Adrenal gland (tissue), 19 donors: ENCODE measurements at places on chromosomes 7 and 10.

DNA sequence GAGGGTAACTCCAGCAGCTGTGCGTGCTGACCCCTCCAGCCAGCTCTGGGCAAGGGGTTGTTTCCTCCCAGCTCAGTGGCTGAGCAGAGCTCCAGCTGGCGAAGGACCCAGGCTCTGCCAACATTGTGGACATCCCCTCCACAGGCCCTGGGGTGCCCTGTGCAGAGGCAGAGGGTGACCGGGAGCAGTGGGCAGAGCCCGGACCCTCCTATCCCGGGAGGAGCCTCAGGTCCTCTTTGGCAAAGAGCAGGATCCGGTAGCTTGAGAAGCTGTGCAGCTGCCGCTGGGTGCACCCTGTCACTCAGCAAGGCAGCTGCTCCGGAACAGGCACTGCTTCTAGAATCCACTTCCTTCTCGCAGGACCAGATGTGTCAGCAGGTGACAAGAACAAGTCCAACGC is 175.9 kb downstream of the EBF3 start:
- no peak for DNase-seq

DNA sequence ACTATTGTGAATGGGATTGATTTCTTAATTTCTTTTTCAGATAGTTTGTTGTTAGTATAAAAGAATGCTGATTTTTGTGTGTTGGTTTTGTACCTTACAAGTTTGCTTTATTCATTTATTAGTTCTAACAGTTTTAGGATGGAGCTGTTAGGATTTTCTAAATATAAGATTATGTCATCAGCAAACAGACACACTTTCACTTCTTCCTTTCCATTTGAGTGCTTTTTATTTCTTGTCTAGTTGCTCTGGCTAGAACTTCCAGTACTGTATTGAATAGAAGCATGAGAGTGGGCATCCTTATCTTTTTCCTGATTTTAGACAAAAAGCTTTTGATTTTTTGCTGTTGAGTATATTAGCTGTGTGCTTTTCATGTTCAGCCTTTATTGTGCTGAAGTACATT is 81.5 kb downstream of the DNAH11 start:
- no peak for DNase-seq

- peak; percentile 37 for DNase-seq
Observed at GRCh38 chr10:22345301-22346095, at the start of gene SPAG6. SPAG6 (plus strand) TSS chr10:22345496; CDS start chr10:22345612, 116 bp downstream.

- DNase-seq: no peak
Observed at GRCh38 chr7:155722118-155722517, 77.7 kb downstream of the RBM33 start.

DNA sequence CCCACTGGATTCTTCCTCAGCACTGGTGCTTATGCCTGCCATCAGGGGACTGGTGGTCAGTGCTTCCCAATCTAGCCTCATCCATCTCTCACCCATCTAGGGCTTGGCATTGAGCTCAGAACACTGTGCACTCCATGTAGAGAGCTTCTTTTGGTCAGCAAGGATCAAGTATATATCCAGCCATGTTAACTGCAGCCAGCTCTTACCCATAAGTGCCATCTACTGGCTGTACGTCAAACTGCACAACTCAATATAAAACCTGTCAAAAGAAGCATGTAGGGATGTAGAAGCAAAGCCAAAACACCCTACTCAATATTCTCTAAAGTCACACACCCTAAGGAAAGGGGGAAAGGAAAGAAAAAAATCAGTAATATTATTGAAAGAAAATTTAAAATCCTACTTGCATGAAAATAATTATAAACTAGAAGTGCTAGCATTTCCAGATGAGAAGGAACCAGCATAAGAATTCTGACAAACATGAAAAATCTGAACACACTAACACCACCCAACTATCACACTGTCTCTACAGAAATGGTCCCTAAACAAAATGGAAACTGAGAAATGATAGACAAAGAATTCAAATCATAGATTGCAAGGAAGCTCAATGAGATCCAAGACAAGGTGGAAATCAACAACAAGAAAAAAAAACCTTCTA is 531.1 kb upstream of the STEAP1 start:
- no peak for DNase-seq

DNA sequence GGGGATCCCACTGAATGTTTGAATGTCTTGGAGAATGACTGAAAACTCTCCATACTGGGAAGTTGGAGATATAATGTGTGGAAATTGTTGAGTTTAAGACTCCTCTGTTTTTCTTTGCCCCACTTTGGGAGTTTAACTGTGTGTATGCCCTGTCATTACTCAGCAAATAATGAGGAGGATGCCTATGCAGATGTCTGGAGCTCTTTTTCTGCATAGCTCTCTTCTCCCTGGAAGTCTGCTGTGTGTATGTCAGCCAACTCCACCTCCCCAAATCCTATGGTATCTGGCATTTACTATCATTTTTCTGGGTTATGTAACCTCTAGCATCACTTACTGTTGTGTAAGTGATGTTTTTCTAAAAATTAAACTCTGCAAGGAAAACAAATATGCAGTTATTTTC is 122.2 kb downstream of the ANKRD7 start:
- DNase-seq: no peak

- no peak for DNase-seq
Observed at GRCh38 chr7:359766-360361, 69.9 kb downstream of the FOXL3 start.

DNA sequence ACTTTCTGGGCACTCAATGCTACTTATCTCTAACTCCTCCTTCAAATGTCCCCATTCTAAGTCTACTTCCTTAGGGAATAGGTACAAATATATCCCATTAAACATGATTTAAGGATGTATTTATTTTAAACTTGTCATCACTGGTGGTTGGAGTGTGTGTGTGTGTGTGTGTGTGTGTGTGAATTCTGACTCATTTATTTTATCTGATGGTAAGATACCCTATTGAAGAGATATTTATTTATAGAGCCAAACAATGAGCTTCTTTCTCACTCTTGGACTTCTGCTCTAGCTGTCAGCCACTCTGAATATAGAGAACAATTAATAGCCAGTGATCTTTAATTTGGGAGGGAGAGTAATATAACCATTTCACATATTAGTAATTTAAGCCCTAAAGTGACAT is 17.8 kb upstream of the MAGI2 start:
- DNase-seq: no peak

GRCh38 chr7:18566829-18567228 is 71.3 kb downstream of the HDAC9 start:
- no peak for DNase-seq

DNA sequence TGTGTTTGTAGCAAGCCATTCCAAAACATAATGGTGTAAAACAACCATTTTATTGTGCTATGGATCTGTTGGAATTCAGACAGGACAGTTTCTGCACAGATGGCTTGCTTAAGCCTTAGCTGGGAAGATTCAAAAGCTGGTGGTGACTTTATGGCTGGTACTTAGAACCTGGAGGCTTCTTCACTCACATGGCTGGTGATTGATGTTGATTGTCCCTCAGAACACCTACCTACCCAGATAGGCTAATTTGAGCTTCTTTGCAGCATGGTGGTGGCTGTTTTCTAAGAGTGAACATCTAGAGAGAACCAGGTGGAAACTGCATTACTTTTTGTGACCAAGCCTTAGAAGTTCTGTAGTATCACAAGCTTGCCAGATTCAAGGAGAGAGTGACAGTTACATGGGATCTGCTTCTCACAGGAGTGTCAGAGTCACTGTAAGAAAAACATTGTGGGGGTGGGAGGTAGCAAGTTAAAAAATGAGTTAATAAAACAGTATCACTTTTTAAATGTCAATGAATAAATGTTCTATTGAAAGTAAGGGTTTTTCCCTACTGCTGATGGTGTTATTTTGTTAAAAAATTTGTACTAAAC is 7.1 kb downstream of the R3HCC1L start:
- no peak for DNase-seq

DNA sequence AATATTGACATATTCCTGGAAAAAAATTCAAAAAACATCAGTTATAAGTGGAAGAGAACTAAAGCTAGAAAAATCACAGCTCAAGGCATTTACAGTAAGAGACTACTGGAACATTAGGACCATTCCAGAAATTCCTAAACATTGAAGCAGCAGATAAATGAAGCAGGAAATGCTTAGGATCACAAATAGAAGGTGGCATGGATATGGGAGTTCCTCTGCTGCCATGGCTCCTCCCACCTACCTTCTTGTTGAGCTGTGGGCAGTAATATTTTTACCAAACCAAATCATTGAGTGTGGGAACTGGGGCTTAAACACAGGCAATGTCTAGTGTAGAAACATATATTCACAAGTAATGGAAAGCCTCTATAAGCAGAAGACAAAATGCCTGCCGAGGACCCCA is 292.8 kb downstream of the ANKRD7 start:
- DNase-seq: no peak

DNA sequence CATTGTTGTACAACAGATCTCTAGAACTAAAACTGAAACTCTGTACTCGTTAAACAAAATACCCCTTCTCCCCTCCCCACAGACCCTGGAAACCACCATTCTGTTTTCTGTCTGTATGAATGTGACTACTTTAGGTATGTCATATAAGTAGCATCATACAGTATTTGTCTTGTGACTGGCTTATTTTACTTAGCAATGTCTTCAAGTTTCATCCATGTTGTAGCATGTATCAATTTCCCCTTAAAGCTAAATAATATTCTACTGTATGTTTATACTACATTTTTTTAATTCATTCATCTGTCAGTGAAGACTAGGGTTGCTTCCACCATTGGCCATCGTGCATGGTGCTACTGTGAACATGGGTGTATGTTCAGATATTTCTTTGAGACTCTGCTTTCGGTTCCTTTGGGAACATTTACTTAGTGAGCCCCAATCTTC is 71.2 kb upstream of the RPA3 start:
- no peak for DNase-seq

DNA sequence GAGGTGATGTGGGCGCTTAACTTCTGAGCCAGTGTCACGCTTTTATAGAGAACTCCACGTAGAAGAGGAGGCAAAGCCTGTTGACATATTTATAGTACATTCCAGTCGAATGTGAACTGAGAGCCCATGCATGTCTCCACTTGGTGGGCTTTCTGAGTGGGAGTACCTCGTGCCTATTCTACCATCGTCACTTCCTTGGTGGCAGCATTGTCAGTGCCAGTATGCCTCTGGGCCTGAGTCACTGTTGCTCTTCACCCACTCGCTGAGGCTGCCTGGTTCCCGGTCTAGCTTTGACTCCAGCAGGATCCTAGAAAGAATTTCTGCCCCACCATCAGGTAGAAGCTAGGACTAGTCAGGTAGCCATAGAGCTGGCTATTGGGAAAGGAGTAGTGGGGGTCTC is 30.0 kb upstream of the CDH23 start:
- DNase-seq: no peak

DNA sequence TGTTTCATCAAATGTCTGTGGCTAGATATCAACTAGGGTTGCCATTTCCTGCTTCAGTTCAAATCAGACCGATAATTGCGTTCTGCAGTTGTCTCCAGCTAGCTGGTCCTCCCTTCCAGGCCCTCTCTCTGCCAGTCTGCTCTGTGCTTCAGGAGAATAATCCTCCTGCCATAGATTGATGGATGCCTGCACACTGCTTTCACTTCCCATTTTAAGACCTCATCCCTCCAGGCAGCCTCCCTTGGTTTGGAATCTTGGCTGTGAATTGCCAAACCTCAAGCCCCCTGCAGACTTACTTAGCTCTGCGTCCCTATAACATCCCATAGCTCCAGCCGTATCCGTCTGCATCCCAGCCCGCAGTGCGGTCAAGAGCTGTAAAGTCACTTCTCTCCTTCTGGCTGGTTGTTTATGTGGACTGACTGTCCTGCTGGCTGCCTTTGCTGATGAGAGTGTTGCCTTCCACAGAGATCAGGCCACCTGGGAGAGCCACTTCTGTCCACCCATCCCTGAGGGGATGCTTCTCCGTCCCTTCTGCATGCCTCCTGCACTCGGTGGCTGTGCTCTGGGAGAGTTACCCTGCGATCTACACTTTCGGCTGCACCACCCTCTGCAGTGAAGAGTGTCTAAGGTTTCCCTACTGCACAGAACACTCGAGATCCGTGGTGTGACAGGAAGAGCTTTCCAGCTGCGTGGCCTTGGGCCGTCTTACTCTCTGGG is 22.4 kb upstream of the KLF6 start:
- no peak for DNase-seq

DNA sequence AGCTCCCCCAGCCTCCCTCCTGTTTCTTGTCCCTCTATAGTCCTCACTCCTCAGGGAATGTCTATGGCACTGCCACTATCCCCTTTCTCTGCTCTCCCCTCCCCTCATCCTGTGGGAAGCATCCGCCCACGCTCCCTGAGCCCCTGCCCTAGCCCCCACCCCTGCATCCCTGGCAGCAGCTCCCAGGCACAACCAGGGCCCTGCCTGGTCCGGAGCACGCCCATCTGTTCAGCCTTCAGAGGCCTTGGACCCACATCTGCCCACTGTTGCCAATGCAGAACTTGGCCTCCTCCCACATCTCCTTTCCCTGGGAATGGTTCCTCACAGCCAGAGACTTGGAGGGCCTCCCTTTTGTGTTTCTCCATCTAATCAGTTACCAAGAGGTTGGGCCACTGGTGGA is 20.4 kb upstream of the TBRG4 start:
- DNase-seq: no peak

- no peak for DNase-seq
Observed at GRCh38 chr7:135993950-135994349, 16.8 kb upstream of the MTPN start.

DNA sequence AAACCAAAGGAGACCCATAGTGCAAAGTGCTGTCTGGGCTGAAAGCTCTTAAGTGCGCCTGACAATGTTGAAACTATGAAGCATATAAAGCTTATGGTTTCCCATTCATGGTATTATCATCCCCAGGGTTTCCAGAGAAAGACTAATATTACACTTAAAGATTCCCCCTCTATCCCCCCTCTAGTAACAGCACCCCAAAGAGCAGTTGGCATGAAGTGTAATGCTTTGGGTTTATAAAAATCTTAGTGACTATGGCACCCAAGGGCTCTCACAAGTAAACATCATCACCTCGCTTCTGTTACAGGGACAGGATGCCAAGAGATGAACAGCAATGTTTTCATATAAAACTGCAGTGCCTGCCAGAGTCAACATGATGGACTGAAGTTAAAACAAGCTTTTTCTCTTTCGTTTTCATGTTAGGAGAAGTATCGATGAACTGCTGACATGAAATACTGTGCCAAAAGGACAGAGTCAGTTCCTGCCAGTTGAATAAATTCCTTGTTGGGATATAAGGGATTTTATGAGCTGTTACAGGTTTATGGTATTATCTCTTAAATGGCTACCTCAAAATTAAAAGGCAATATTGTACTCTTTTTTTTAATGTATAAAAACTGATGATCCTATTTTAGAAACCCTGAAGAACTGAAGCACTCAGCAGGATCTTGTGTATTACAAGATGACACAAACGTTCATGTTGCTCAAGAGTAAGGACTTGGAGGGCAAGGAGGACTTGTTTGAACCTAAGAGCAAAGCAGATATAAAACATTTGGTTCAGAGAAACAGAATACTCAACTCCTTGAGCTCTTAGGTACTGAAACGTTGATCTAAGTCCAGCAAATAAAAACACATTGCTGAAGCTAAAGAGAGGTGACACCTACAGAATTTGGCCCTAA is 203.7 kb upstream of the IMMP2L start:
- no peak for DNase-seq

DNA sequence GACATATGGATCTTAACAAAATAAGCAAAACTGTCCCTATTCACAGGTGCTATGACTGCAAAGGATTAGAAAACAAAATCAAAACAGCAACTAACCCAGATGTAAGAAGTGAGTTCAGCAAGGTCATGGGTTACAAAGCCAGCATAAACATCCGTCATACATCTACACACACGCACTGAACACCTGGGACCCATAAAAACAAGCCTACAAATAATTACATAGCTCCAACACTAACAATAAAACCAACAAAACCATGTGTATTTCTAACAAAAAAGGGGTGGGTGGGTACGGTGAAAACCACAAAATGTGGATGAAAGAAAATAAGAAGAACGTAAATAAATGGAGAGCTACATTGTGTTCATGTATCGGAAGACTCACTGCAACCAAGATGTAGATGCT is 256.8 kb downstream of the ELFN1 start:
- DNase-seq: no peak

- DNase-seq: no peak
Observed at GRCh38 chr7:95295397-95295796, 28.9 kb downstream of the PON1 start.
